ENCODE measurements at places on chromosomes 1 and 21.

- no peak for DNase-seq
These were observed 1.8 kb downstream of the NPPA start for GRCh38 chr1:11845641-11846335.

DNA sequence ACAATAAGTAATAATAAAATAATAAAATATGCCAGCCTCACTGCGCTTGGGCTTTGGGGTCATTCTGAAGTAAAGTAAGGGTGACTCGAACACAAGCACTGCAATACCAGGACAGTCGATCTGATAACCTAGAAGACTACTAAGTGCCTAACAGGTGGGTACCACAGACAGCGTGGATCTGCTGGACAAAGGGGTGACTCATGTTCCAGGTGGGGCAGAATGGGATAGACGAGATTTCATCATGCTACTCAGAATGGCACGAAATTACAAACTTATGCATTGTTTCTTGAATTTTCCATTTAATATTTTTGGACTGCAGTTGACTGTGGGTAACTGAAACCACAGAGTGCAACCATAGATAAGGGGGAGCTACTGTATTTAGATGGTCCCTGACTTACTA, 221.1 kb upstream of the GREM2 start:
- DNase-seq: no peak

DNA sequence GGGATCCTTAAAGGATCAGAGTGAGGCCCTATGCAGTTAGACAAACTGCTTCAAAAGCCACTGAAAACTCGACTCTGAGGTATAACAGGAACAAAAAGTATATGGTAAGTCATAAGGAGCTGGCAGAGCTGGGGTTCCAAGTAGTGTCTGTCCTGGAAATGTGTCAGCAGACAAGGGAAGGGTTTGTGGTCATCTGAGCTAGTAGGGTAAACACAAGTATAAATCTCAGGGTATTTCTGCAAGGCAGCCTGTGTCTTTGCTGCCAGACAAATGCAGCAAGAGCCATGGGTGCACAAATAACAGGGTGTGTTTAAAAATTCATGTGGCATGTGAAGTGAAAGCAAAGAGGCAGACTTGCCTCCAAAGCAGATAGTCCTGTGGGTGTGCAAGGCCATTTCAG, 759.0 kb upstream of the ADAMTS5 start:
- no peak for DNase-seq

GRCh38 chr1:228872080-228872479, 136.8 kb downstream of the RHOU start:
- DNase-seq: no peak
